NT2/D1 (cell line): ENCODE measurements at places on chromosomes 4 and X.

DNA sequence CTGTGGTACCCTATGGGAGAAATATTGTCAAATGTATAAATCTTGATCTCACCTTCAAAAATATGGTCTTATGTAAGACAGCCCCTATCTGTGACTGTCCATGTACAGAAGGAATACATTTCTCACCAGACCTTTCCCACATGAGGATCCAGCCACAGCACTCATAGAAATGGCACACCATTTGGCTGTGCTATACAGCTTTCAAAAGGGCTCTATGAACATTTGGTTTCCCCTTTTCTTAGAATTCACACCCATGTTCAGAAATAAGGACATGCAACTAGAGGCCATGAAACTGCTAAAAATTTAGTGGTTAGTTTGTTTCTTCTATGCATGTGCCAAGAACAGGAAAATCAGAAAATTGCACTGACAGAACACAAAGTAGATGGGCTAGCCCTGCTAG is 62.7 kb downstream of the ANTXR2 start:
- DNase-seq: no peak

DNA sequence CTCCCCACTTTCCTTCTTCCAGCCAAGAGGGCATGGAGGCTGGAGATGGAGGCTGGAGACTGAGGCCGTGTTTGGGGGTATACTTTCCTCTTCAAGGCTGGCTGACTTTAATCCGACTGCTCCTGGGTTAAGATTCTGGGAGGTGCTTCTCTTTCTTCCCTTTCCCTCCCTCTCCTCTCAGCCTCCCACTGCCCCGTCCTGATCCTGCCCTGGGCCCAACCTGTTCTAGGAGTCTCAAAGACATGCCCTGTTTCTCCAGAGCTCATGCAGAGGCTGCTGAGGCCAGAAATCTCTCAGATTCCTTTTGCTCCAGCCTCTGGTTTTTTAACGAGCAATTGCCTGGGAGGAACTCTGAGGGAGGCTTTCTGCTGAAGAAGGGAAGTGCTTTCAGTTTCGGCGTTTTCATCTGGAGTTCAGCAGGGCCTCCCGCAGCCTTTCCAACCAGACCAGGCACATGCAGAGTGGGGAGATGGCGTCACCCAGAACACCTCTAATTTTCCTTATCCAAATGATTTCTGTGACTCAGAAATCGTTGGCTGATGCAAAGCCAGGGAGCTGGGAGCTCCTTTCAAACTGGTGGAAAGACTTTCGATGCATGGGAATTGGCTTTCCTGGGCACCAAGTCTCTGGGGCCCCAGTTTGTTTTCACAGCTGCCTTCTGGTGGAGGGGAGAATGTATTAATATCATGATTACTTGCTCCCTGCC is 34.5 kb upstream of the FAM9C start:
- DNase-seq: no peak

- no peak for DNase-seq
These were observed 38.7 kb upstream of the FGF2 start for GRCh38 chr4:122787940-122788339.

- DNase-seq: no peak
These were observed 64.5 kb upstream of the PRSS12 start for GRCh38 chr4:118417325-118417724.

GRCh38 chr4:47198791-47199190 is 167.4 kb downstream of the GABRB1 start:
- DNase-seq: no peak

DNA sequence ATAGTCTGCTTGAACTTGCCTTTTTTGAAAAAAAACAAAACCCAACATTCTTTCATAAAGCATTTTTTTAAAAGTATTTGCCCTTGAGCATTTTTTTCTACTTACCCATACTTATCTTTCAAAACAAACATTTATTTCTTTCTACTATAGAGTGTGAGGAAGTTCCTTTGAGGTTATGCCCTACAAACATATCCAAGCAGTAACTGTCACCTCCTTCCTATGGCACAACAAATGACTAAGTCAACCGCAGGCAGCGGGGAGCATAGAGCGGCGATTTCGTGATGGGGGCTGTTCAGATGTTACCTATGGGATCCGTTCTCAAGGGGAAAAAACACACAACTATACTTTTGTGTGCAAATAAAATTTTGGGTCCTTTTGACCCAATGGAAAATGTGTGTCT is 19.4 kb downstream of the SPRY1 start:
- DNase-seq: no peak

GRCh38 chrX:102846544-102847236 is 90.4 kb upstream of the RAB40AL start:
- no peak for DNase-seq

- DNase-seq: no peak
These were observed 205.8 kb downstream of the NWD2 start for GRCh38 chr4:37450309-37450708.

- DNase-seq: no peak
These were observed 22.5 kb upstream of the RPA4 start for GRCh38 chrX:96861218-96861617.

DNA sequence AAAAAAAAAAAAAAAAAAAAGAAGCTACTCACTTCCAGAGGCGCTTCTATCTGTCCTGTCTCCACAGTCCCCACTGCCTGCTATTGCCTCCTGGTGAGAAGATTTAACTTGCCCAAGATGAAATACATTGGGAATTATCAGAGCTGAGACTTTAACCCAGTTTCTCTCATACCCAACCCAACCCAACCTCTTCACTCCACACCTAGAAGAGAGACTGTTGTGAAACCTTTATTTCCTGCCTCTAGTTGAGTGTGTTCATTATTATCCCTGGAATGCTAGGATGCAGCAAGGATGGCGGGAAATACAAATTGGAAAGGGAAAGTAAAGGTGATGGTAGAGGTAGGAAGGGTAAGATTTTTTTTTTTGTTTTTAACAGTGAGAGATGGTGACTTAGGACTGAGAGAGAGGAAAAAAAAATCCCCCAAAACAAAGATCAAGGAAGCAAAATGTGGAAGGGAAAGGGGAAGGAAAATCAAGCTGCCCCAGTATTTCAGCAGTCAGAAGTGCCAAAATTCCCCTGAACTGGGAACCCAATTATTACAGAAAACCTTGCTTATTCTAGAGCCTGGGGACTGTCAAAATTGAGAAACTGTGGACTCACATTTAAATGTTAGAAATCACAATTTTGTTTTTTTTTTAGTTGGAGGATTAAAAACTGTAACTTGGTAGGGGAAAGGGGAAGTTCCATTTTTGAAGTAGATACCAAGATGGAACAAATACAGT is 253.0 kb downstream of the PTTG2 start:
- no peak for DNase-seq

GRCh38 chr4:54173281-54173912 is 55.7 kb upstream of the PDGFRA start:
- no peak for DNase-seq

DNA sequence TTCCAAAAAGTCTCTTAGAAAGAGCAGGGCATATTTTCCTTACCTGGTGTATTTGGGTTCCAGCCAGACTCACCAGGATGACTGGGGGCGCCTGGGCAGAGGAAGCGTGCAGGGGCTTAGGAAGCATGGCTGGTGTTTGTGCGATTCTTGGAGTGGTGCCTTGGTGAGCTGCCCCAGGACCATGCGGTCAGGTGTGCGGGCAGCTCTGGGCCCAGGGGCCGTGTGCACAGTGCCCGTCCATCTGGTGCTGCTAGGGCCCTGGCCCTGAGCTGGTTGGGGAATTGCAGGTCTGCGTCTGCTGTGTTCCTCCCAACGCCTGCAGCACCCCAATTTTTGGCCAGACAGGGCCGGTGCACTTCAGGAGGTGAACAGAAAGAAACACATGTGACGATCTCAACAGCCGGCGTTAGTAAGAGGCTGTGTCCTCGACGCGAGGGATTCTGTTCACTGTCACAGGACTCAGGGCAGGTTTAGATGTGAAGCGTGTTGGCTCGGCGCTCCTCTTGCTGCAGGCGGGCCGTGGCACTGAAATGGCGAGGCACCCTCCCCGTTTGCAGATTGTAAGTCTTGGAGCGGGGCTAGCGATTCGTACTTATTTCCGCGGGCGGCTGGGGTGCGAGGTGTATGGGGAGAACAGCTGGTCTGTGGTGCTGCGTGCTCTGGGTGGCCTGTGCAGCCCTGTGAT is 15.2 kb downstream of the RGS12 start:
- DNase-seq: no peak

DNA sequence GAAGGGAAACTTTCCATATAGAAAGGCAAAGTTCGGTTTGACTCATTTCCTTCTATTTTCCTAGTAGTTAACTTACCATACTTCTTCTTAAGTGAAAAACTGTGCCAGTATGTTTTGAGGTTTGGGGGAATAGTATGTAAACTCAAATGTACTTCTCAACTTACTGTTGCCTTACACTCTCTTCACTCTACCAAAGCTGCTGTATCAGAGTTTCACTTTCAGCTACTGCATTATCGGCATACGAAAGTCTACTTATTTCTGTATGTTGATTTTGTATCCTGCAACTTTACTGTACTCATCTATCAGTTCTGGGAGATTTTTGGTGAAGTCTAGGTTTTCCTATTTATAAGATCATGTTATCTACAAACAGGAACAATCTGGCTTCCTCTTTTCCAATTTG is 932.7 kb downstream of the FAT4 start:
- DNase-seq: no peak

- DNase-seq: no peak
These were observed 10.7 kb downstream of the RGS12 start for GRCh38 chr4:3303565-3303824.
